ENCODE measurements at places on chromosomes 7 and 10. TPM values are rescaled to one million over a fixed set of nuclear protein-coding genes. Genes with fewer than 3 reads are reported as not detected.
A peak's percentile ranks its signal among the peaks of the same experiment; 100 is the strongest.

SLC18A2 gene
- 1.2 TPM for polyA plus RNA-seq

GRCh38 chr7:7819442-7820247 lies 101.2 kb upstream of the RPA3 start:
- DNase-seq = no peak

GRCh38 chr7:27164045-27164366 lies 1.3 kb downstream of the HOXA9 start:
- DNase-seq = peak; percentile 39

UNCX gene
- not detected for polyA plus RNA-seq

HMX3 gene
- polyA plus RNA-seq = not detected

DNA sequence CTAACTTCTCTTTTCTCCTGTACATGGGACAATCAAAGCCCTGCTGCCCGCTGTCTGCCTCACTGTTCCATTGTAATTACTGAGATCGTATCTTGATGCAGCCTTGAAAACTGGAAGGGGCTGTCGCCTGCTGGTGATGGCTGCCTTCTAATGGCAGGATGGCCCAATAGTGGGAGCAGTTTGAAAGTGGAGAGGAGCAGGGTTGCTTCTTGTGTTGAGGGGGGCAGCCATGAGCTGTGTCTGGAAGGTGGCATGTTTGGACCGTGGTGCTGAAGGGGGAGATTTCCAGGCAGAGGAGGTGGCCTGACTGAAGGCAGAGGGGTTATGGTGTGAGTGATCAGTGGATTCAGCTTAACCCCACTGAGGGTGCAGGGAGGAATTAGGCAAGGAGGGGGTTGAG lies 8.1 kb downstream of the WDFY4 start:
- no peak for DNase-seq

GRCh38 chr7:100566018-100566531 lies 7.6 kb downstream of the SAP25 start:
- no peak for DNase-seq

DNA sequence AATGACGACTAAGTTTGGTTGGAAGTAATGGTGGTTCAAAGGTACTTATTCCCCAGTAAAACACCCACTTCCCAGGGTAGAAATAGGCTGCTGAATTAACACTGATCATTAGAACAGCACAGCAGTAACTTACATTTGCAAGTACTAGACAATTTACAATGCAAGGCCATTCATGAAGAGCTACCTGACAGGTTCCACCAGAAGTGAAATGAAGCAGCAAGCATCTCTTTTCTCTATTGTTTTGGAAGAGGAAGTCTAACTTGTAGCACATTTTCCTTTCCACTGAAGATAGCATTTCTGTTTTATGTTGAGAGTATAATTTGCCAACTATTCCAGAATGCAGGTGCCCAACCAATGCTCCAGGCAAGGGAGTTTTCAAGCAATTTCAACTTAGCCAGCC lies 145.9 kb downstream of the CREB5 start:
- no peak for DNase-seq

MYO1G gene
- 0.14 TPM for polyA plus RNA-seq

DNA sequence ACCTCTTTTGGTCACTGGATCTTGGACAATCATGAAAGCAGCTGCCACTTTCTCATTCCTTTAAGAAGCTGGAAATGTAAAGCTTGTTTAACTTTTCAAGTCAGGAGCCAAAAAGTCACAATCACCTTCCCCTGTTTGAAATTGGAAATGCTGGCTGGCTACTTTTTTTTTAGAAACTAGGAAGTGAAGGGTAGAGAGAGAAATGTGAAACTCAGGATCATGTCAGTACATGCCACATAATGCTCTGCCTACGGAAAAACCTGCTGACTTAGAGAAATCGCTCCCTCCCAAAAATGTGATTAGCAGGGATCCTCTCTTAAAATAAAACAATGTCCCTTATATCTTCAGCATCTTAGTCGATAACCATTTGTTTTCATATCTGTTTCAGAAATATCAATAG lies 188.4 kb upstream of the C7orf33 start:
- no peak for DNase-seq
